Activated CD8-positive, alpha-beta memory T cell treated with anti-CD3 and anti-CD28 coated beads, Interleukin-2, amount 50 U/mL, for 48 hours (primary cell): ENCODE measurements at places on chromosomes 4 and X.

DNA sequence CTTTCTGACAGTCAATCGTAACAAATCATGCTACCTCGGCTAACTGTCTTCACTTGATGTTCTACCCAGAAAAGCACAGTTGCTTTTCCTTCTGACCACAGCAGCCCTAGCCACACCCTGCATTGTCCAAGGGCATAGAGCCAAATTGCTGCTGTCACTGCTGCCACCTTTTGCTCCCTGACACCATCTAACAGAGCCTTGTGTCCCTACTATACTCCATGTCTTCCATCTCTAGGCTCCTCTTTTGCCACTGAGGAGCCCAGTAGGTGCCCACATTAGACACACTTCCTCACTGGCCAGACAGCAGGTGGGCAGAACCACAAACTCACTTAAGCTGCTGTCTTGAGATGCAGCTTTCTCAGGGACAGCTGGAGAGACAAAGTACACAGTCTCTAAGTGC, 91.4 kb downstream of the ANXA3 start:
- no peak for DNase-seq

GRCh38 chr4:85672116-85672515, 197.2 kb downstream of the ARHGAP24 start:
- no peak for DNase-seq

DNA sequence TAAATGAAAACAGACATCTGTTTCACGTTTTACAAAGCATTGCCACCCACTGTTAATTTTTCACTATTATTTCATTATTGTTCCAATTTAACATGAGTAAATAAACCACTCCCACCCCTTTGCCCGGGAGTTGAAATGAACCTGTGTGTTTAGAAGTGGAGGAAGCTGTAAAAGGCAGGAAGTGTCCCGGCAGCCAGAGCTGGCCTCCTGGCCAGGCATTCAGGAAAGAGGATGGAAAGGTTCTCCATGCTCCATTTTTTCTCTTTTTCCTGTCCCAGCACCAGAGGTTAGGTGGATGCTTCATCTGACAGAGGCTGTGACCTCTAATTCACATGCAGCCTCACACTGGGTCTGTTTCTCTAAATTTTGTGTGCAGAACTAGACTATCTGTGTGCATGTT, 55.5 kb upstream of the LNX1 start:
- no peak for DNase-seq

DNA sequence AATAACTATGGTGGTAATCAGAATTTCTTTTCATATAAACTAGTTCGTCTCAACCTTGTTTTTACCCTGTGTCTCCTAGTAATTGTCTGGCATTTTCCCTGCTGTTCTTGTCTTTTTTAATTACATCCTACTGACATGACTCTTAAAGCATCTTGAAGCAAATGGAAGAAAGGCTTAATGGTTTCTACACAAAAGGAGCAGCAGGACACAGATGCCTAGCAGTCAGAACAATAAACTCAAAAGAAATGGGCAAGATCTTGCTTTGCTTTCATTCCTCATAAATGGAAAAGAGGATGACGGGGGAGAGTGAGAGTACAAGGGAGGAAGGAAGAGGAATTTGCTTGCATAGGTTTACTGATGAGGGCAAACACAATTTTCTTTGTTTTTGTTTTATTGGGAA, 293.2 kb upstream of the EMCN start:
- DNase-seq: no peak

- DNase-seq: no peak
These were observed 95.4 kb downstream of the NFKB1 start for GRCh38 chr4:102596532-102596931.

DNA sequence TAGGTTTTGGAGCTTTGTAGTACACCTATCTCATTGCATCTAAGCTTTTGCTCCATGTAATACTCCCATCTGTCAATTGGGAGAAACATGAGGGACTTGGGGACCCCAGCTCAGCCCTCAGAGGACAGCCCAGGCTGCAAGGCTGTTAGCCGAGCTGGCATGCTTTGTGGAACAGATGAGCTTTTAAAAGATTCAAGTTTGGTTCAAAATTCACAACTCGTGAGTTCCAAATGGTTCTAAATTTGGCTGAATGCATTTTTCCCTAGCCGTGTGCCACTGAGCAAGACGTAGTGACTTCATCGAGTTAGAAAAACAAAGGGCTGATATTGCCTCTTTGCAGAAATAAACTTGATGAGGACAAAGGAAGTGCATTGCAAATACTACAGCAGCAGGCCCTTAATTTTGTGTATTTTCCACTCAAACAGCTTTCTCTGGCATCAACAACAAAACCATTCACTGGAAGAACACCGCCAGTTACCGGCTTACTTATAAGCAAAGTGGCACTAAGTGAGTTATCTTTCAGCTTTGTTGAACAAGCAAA, 165.0 kb upstream of the HS3ST1 start:
- DNase-seq: no peak

- DNase-seq: no peak
These were observed 31.1 kb downstream of the FBXO8 start for GRCh38 chr4:174252412-174252811.

- no peak for DNase-seq
These were observed 415.0 kb downstream of the CFAP47 start for GRCh38 chrX:36334572-36334971.

- no peak for DNase-seq
These were observed 21.9 kb downstream of the STK26 start for GRCh38 chrX:132044953-132045352.

DNA sequence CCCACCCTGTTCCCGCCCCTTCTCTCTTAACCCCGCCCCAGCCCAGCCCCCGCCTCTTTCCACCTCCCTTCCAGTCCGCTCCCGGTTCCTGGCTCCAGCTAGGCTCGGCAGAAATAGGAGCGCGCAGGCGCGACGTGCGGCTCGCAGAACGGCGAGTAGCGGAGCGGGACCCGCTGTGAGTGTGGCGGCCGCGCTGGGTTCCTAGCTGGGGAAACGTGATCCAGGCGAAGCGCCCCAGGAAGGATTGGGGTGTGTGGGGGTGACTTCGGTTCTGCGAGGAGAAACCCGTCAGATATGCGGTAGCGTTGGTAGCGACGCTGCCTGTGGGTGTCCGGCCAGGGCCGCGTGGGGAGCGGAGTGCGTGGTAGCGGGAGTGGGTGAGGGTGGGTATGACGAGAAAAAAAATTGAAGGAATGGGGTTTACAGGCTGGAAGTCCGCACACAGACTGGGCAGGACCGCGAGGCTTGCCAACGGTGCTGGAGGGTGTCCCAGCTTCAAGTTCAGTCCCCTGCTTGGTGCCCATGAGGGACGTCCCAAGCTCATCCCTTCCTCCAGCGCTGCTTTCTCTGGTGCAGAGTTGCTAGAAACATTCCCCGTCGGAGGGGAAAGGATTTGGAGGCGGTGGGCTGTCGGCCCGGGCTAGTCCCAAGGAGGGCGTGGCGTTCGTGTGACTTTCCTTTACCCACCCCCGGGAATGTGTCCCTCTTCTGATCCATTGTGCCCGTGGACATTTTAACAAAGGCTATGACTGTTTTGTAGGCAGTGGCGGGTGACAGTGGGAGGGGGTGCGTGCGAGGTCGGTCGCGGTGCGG, at the start of gene PRRG1:
Gene PRRG1 (plus strand): TSS at position 144 of the 813 bp plus-strand sequence. CDS start 56,886 bp downstream, outside the sequence.
- DNase-seq: no peak

DNA sequence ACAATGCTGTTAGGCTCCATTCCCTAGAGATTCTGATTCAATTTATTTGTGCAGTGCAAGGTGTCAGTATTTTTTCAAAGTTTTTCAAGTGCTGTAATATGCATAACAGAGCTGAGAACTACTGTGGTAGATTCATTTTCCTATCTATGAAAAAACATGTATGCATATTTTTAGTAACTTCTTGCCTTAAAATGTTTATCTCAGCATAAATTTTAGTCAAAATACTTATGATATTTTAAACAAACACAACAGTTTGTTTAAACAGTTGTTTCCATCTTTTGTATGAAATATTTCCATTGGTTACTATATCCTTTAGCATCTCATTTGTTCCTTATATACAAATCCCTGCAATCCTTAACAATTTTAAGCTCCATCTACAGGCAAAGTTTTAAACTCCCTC, 624.8 kb upstream of the ADGRL3 start:
- no peak for DNase-seq

GRCh38 chrX:104564921-104565703, 887 bp upstream of the IL1RAPL2 start:
- DNase-seq: no peak

DNA sequence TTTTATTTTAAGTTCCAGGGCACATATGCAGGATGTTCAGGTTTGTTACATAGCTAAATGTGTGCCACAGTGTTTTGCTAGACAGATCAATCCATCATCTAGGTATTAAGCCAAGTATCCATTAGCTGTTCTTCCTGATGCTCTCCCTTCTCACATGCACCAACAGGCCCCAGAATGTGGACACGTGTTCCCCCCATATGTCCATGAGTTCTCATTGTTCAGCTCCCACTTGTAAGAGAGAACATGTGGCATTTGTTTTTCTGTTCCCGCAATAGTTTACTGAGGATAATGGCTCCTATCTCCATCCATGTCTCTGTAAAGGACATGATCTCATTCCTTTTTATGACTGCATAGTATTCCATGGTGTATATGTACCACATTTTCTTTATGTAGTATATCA, 374.8 kb upstream of the FAT1 start:
- no peak for DNase-seq

- DNase-seq: no peak
These were observed 180.6 kb downstream of the RNF150 start for GRCh38 chr4:140952717-140953116.

GRCh38 chr4:134634301-134634700, 432.7 kb upstream of the PABPC4L start:
- no peak for DNase-seq

GRCh38 chrX:133685822-133686221, 270.5 kb upstream of the GPC4 start:
- no peak for DNase-seq
